ENCODE measurements at places on chromosomes 16 and 17.
A peak's percentile ranks its signal among the peaks of the same experiment; 100 is the strongest.

DNA sequence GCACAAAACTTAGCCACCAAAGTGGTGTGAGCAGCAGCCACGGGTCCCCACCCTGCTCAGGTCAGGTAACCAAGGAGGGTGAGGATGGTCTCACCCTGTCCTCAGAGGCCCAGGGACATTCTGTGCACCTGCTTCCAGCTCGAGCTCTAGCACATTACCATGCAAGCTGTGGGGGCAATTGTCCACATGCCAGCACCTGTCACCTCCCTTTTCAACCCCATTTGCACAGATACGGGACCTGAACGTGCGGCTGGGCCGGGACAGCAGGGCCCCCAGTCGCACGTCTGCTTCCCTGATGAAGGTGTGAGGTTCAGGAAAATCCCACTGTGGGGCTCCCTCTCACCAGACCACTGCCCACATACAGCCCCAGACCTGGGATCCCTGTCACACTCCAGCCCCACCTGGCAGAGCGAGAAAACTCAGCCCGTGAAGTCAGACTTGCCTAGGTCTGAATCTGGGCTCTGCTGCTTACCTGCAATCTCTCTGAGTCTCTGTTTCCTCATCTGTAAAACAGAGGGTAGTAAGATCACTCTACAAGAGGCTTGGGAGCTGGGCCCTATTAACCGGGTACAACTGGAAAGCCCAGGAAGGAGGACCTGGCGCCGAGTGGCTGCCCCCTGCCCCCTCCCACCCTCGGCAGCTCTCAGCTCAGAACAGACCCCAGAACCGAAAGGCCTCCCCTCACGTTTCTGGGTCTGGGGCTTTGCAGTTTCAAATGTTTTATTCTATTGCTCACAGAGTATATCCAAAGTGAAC lies 7.9 kb downstream of the WFIKKN2 start:
- no peak for DNase-seq
- no peaks in the 10 kb centered on the region for H3K36me3 ChIP-seq
- H3K27ac ChIP-seq = no peak overlapping the region
- no peak overlapping the region for H3K4me3 ChIP-seq
- no peaks in the 10 kb centered on the region for H3K27me3 ChIP-seq
- peaks cover 18% of the 10 kb centered on the region for H3K4me1 ChIP-seq

DNA sequence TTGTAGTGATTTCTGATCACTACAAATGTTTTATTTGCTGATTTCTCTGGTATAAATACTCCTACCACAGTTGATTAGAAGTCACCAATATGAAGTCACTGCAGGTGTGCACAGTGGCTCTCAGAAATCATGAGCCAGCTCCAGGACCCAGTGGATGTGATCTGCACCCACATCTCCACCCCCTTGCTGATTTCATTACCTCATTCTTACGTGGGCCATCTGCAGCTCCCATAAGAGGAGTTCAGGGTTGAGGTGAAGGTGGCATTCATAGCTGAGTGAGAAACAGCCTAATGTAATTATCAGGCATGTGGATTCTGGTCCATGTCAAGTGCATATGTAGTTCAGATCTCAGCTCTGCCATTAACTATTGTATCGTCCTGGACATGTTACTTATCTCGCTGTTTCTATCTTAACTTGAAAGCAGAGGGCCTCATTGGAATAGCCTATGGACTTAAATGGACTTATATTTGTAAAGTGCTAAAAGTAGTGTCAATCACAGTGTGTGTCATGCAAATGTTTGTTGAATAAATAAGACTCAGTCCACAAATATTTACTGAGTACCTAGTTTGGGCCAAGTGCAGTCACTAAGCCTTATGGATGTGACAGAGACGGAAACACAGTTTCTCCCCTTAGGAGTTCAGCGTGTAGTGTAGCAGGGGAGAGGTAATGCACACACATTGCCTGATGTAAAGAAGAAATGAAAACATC lies 40.7 kb upstream of the ZKSCAN2 start:
- H3K4me1 ChIP-seq = no peaks in the 10 kb centered on the region
- H3K27me3 ChIP-seq = no peaks in the 10 kb centered on the region
- no peak overlapping the region for H3K27ac ChIP-seq
- no peak overlapping the region for H3K4me3 ChIP-seq

- peaks cover 3% of the 10 kb centered on the region for H3K4me1 ChIP-seq
- peak overlapping the region; percentile 88 for H3K4me3 ChIP-seq
- no peak overlapping the region for H3K27ac ChIP-seq
- no peaks in the 10 kb centered on the region for H3K36me3 ChIP-seq
- H3K27me3 ChIP-seq = no peaks in the 10 kb centered on the region
Observed at GRCh38 chr16:58128181-58128631, 975 bp downstream of the CFAP20 start.

GRCh38 chr16:75062976-75063346 lies 53.6 kb downstream of the LDHD start:
- H3K4me3 ChIP-seq = no peak overlapping the region
- no peaks in the 10 kb centered on the region for H3K27me3 ChIP-seq

GRCh38 chr16:87062569-87063442 lies 254.4 kb downstream of the C16orf95 start:
- DNase-seq = no peak
- H3K4me3 ChIP-seq = no peak overlapping the region
- H3K27ac ChIP-seq = no peak overlapping the region
- no peaks in the 10 kb centered on the region for H3K4me1 ChIP-seq
- H3K36me3 ChIP-seq = no peaks in the 10 kb centered on the region
- no peaks in the 10 kb centered on the region for H3K27me3 ChIP-seq

- no peaks in the 10 kb centered on the region for H3K4me1 ChIP-seq
- no peak for DNase-seq
- H3K36me3 ChIP-seq = no peaks in the 10 kb centered on the region
- no peak overlapping the region for H3K27ac ChIP-seq
Observed at GRCh38 chr16:57049678-57050077, 42.7 kb upstream of the CPNE2 start.

DNA sequence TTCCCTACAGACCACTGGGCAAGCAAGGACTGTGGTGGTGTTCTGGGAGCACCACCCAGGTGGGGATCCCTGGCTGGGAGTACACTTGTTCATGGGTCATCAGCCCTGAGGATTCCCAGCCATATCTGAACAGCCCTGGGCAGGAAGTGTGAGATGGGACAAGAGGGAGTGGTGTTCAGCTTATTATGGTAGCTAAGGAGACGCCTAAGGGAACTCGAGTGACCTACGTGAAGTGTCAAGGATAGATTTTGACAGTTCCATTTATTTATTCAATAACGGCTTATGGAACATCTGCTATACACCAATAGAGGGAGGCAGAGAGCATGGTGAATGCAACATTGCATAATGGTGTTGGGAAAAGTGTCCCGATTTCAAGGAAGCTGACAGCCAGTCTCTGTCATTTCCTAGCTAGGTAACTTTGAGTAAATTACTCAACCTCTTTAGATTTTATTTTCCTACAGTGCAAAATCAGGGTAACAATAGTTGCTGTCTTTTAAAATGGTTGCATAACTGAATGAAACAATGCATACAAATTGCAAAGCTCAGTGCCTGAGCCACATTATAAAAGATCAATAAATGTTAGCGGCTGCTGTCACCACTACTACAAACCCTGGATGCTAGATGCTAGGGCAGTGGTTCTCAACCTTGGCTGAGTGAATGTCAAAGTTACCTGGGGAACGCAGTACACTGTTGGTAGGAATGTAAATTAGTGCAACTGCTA lies 534.1 kb downstream of the GRIN2A start:
- H3K4me3 ChIP-seq = no peak overlapping the region
- H3K27ac ChIP-seq = no peak overlapping the region
- no peaks in the 10 kb centered on the region for H3K27me3 ChIP-seq
- DNase-seq = peak; percentile 73
- no peaks in the 10 kb centered on the region for H3K4me1 ChIP-seq

DNA sequence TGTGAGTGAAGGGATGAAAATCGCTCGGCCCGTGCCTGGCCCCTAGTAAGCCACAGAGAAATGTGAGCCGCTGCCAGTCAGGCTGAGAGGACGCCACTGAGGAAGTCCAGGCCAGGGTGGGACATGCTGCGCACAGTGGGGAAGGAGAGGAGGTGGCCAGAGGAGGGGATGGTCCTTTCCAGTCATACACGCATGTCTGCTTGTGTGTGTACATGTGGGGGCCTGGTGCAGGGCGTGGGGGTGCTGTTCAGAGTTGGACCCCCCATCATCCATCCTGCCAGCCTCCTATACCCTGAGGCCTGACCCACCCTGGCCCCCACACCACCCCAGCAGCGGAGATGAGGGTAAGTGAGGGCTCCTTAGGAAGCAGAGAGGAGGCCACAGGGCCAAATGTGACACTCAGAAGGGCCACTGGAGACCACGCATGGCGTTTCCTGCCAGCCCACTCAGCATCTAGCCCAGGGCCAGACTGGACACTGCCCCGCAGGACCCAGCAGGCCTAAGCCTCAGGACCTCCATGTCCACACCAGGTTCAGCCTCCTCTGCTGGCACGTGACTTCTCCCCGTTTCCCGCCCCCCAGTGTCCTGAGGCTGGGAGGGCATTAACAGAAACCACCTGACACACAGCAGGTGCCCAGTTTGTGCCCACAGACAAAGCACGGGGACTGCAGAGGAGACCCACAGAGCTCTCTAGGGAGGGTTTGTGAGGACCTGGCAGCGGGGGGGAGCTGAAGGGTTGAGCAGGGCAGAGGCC lies 7.0 kb downstream of the DOC2A start:
- H3K27ac ChIP-seq = no peak overlapping the region
- peaks cover 44% of the 10 kb centered on the region for H3K36me3 ChIP-seq
- no peak for DNase-seq
- H3K4me3 ChIP-seq = no peak overlapping the region
- no peaks in the 10 kb centered on the region for H3K4me1 ChIP-seq

DNA sequence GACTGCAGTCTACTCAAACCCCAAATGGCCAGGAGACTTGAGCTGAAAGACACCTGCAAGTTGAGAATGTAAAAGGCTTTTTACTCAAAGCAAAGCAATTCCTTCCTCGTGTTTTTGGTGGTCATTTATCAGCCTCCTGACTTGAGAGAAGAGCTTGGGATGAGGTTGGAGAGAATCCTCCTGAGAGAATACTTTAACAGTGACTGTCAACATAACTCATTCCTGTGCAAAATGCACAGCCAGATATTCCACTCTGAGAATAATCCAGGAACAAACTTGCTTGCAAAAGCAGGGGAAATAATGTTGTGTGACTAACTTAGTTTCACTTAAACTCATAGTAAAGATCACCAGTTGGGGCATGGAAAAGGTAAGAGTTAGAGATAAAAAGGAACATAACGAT lies 53.4 kb downstream of the SNTB2 start:
- DNase-seq = no peak
- H3K4me3 ChIP-seq = no peak overlapping the region
- no peaks in the 10 kb centered on the region for H3K27me3 ChIP-seq
- no peaks in the 10 kb centered on the region for H3K4me1 ChIP-seq
- no peaks in the 10 kb centered on the region for H3K36me3 ChIP-seq
- no peak overlapping the region for H3K27ac ChIP-seq

DNA sequence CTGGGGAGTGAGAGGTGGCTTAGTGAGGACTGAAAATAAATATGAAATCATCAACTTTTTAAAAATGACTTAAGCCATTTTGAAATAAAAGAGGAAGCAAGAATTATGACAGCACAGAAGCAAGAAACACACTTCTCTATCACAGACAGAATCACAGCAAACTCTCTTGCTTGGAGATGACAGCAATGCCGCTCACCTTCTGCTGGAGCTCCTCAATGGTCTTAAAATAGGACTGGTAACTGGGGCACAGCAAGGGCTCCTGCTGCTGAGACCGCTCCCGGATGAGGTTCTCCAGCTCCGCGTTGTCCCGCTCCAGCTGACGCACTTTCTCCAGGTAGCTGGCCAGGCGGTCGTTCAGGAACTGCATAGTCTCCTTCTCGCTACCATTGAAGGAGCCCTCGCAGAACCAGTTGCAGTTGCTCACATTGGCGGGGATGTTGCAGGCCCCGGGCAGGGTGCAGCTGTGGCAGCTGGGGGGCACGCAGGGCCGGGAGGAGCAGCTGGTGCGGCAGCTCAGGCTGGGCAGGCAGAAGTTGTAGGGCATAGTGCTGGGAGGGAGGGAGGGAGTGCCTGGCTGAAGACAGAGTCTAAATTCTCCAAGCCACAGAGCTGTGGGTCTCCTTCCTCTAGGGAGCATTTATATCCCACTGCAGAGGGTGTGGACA lies at the start of gene KRT31:
Gene KRT31, minus strand, starts transcription at position 613 of the 665 bp plus-strand sequence. Its CDS starts 69 bp downstream, at position 544.
- H3K4me3 ChIP-seq = no peak within 1 kb of the TSS
- no peak for DNase-seq
- no peaks in the 10 kb centered on the region for H3K36me3 ChIP-seq
- peaks cover 13% of the 10 kb centered on the region for H3K4me1 ChIP-seq
- H3K27ac ChIP-seq = no peak within 1 kb of the TSS
- H3K27me3 ChIP-seq = no peaks in the 10 kb centered on the region

GRCh38 chr17:14458724-14459123 lies 157.8 kb downstream of the HS3ST3B1 start:
- H3K27me3 ChIP-seq = no peaks in the 10 kb centered on the region
- no peak overlapping the region for H3K4me3 ChIP-seq
- no peaks in the 10 kb centered on the region for H3K36me3 ChIP-seq
- DNase-seq = no peak
- no peaks in the 10 kb centered on the region for H3K4me1 ChIP-seq
- H3K27ac ChIP-seq = no peak overlapping the region

DNA sequence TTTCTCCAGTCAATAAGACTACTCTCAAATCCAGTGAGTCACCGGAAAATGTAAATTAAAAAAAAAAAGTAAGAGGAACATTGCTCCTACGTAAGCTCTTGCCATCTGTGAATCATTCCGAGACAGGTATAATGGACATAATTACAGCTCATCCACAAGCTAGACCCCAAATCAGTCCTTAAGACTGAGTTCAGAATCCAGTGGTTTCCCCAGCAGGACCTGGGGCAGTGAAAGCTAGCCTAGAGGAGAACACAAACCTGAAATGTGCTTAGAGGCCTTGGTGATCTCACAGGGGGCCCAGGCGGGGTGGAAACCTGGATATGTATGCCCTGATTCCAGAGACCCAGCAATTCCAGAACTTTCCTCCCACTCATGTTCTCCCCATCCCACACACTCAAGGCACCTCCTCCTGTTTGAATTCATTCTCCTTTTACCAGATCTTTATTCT lies 132.0 kb downstream of the COPRS start:
- DNase-seq = no peak
- H3K27me3 ChIP-seq = no peaks in the 10 kb centered on the region
- H3K27ac ChIP-seq = no peak overlapping the region

- H3K4me1 ChIP-seq = peaks cover 3% of the 10 kb centered on the region
- peak; percentile 72 for DNase-seq
- H3K36me3 ChIP-seq = no peaks in the 10 kb centered on the region
- no peaks in the 10 kb centered on the region for H3K27me3 ChIP-seq
Observed at GRCh38 chr17:71633391-71633849, 487.4 kb upstream of the SOX9 start.
